ENCODE measurements at places on chromosomes 5 and 9.

- no peak for DNase-seq
These were observed 24.0 kb upstream of the KLF9 start for GRCh38 chr9:70438341-70438928.

- no peak for DNase-seq
These were observed 2.7 kb downstream of the CEL start for GRCh38 chr9:133064241-133065069.

- no peak for DNase-seq
These were observed 341.9 kb downstream of the GADD45G start for GRCh38 chr9:89946741-89947140.

DNA sequence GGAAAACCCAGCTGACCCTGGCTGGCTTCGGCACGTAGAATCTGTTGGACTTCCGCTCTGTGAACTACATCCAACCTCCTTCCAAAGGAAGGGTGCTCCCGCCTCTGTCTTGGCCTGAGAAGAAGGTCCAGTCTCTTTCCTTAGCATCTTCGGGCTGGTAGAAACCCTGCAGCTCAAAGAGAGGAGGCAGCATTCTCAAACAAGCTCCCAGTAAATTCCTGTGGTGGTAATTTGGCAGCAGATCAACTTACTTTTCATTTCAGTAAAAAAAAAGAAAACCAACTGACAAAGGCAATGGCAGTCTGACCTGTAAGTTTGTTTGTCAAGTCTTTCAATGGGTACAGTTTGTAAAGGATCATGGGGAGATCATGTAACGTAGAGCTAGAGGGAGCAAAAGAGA lies 176.7 kb downstream of the MED10 start:
- no peak for DNase-seq

GRCh38 chr9:89810431-89810830 lies 205.6 kb downstream of the GADD45G start:
- no peak for DNase-seq

DNA sequence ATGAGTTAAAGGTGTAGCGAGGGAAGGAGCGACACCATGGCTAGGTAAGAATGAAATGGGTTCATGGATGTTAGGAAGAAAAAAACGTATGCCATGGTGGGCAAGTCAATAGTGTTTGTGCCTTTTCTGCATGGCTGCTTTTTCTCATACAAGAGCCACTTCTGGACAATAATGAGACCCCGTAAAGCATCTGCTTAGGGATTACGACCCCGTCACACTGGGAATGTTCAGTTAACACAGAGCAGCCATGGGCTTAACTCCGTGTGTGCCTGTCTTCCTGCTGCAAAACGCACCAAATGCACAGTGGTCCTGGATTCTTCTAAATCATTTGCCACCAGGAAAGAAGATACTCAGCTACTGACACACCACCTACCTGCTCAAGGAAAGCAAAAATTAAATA lies 81.8 kb downstream of the NFIB start:
- DNase-seq = no peak

GRCh38 chr5:2960294-2960693 lies 208.8 kb upstream of the IRX2 start:
- DNase-seq = no peak

DNA sequence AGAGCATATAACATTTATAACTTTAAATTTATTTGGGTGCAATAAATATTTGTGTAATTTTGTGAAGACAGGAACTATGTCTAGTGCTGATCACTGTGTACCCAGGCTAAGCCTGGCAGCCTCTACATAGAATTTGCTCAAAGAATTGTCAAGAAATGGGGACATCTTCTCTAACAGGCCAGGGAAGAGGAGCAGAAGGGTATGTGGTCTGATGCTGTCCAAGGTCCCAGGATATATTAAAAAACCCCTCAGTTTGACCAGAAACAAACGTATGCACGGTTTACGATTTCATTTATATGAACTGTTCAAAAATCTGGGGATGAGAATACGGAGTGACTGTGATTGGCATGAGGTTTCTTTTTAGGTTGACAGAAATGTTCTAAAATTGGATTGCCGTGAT lies 55.9 kb downstream of the MAT2B start:
- DNase-seq = no peak

- no peak for DNase-seq
These were observed 6.2 kb upstream of the VPS13A start for GRCh38 chr9:77170991-77171699.

DNA sequence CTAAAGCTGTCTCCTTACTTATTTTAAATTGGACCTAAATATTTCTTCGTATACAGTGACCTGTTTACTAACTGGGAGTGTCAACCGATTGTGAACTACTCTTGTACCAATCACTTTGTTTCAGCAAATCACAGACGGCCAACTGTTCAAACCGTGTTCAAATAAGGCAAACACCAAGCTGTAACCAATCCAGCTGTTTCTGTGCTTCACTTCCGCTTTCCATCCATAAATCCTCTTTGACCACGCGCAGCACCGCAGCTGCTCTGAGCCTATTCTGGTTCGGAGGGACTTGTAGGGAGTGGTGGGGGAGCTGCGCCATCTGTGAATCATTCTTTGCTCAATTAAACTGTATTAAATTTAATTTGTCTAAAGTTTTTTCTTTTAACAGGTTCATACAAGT lies 4.8 kb upstream of the FAM240B start:
- DNase-seq = no peak

DNA sequence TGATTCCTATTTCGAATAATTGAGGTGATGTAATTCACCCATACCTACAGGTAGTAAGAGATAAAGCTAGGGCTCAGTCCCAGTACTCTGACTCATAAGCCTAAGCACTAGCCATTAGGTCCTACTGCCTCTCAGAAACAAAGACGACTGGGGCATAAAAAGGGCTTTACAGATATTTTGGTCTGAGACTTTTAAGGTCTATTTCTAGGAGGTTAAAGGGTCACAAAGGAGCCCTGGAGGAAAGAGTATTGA lies 69.8 kb downstream of the SGCD start:
- DNase-seq = no peak

DNA sequence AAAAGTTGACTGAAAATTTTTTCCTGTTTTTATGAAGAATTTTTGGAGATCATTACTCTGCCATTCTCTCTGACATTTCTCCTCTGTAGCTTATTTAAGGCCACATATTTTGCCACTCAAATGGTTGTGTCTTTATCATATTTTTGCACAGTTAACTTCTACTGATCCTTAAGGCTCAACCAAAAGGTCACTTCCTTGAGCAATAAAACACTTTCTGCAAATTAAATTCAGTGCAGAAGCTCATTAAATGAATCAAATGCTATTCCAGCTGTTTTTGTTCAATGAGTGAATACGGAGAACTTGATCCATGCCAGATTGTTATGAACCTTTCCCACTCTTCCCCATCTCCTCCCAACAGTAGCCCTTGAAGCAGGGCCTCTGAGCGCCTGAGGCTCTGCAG lies 93.8 kb upstream of the EPB41L4A start:
- no peak for DNase-seq

- no peak for DNase-seq
These were observed 1571.2 kb upstream of the C9orf72 start for GRCh38 chr9:29144476-29144875.

GRCh38 chr5:96527768-96528661 lies 95.0 kb upstream of the PCSK1 start:
- no peak for DNase-seq

DNA sequence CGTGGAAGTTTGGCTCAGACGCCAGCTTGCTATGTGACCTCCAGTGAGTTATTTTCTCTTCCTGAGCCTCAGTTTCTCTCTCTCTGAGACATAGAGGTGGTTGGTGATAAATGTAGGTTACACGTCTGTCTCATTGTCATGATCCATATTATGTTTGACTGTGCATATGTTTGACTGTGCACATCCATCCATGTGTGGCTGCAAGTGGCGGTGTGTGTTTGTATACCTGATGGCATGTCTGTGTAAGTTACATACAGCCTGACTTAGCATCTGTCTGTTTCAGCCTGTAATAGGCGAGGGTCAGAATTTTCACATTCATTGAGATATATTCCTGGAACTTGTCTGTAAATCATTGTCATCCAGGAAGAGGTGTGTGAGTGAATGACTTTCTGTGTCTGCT lies 3.3 kb downstream of the SPARC start:
- no peak for DNase-seq

DNA sequence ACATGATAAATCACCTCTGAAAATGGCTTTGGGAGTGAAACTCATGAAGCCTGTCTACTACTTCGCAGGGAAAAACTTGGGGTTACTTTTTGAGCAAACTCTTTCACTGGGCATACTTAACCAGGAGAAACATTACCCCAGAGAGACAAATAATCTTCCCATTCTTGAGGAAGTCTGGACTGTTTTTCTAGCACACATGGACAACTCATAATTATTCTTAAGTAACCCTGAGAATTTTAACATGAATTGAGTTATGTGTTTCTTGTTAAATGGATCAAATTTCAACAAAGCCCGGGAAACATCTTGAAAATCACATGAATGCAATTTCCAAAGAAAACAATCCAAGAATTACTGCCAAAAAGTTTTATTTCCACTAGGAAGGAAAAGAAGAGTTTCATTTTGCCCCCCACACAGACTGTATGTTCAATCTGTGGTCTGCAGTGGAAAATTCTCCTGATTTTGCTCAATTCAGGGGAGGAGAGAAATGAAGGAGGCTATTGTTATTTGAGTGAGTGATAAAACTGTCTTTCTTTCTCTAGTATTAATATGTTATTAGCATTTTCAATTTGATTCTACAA lies 564.8 kb upstream of the CLINT1 start:
- DNase-seq = no peak

- DNase-seq = no peak
These were observed 517.7 kb upstream of the WWC1 start for GRCh38 chr5:167773668-167774301.

DNA sequence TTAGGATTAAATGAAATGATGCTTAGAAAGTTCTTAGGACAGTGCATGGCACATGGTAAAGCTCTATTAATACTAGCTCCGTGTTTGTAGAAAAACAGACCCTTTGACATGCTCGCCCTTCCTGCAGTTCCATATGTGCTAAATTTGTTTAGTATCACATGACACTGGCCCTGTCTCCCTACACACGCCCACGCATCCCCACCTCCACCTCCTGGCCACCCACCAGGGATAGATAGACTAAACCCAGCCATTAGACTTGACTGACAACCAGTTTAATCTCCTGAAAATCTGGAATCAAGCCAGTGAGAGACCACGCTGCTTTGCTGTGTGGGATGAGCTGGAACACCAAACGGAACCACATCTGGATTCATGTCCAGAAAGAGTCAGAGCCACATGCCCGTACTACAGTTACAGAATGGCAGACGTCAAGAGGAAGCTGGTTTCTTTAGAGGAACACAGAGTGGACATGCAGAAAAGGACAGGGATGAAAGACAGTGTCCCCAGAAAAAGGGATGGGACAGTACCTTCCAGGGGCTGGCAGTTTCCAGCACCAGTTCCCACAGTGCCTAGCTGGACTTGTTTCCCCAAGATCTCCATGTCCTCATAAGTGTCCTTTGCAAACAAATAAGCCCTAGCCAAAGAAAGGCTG lies 186.1 kb downstream of the PDZD2 start:
- DNase-seq = no peak

- DNase-seq = no peak
These were observed 51.7 kb downstream of the GPBP1 start for GRCh38 chr5:57225553-57225952.

- DNase-seq = no peak
These were observed 24.4 kb upstream of the RGMB start for GRCh38 chr5:98749046-98749445.

DNA sequence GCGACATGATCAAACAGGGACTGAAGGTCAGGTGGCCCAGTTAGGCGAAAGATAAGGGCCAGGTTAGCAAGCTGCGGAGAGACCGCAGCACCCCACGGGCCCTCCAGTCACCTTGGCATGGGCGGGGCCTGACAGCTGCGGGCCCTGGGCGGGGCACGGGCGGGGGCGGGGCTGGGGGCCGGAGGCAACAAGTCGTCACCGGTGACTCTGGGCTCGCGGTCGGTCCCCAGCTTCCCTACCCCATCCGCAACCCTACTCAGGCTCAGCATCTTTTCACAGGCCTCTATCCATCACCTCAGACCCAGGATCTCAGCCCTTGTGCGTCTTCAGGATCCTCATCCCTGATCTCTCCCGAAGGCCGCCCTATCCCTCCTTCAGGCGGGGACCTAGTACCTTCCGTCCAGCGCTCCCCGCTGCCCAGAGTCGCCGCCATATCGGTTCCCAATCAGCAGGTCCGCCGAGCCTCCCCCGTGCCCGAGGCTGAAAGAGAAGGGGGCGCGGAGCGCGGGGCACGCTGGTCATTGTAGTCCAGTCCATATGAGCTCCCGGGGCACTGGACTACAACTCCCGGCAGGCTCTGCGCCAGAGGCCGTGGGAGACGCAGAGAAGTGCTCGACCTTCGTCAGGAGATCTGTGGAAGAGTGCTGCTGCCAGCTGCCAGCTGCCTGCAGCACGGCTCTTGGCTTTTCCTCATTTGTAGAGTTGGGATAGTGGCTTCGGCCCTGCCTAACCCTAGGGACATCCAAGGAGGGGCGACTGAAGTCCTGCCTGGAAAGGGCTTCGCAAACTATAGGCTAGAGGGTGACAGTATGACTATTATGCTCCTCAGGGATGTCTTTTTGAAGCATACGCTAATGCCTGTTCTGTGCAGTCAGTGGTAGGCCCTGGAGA lies at the start of gene DNAJC18:
Gene DNAJC18, minus strand, starts transcription at position 513 of the 891 bp plus-strand sequence. Its CDS starts 80 bp downstream, at position 433.
- DNase-seq = peak; percentile 89

DNA sequence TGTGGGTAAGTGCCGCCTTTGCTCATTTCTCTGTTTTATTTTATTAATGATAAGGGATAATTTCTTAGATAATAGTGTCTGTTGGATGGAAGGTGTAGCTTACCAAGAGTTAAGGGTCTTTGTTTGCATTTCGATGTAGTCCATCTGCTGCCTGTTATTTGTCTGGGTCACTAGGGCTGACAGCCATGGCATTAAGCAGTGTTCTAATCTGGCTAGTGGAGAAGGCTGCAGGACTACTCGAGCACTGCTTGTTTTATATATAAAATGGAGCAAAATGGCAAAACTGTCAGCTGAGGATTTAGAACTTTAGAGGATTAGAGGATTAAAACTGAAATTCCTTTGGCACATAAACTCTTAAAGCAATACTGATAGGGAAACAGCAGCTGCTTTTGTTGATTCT lies 67.5 kb downstream of the C7 start:
- DNase-seq = no peak

DNA sequence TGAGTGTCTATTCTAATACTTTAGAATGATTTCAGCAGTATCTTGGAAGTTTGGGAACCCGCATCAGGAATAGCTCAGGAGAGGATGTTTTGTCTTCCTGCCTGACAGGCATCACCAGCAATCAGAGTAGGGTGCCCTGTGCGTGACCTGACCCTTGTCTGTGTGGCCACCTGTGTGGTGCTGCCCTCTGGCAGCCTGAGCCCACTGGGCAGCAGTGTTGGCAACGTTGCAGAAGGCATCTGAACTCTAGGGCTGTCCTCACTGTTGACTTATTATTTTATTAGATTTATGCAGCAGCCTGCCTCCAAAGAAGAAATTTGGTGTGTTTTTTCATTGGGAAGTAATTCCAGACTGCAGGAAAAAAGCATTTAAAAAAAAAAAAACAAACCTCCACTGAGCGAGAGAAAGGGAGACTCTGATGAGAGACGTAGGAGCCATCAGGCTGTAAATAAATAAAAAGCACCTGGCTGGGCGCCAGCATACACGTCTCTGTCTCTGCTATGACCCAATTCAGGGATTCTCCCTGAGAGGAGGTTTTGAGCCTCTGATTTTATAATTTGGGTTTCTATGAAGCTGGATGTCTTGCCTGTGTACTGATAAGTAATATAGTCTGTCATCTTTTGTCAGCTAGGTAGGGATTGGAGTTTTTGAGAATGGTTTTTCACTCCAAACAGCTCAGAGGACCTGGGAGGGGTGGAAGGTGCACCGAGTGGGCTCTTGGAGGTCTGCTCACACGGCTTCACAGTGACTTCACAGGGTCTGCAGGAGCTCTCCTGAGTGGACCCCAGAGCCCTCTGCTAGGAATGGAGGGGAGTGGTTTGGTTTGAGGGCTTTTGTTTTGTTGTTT lies 49.0 kb downstream of the FAM78A start:
- DNase-seq = no peak

GRCh38 chr9:103804077-103804735 lies 289.9 kb upstream of the SMC2 start:
- DNase-seq = no peak
